Stomach (tissue), 19 donors: ENCODE measurements at places on chromosomes 13 and 19. TPM values are rescaled to one million over a fixed set of nuclear protein-coding genes. Genes with fewer than 3 reads are reported as not detected.

NFIX gene
- total RNA-seq, result 183 TPM

ZNF829 gene
- total RNA-seq, result 0.58 TPM

KLK12 gene
- total RNA-seq, result not detected

ZNF221 gene
- total RNA-seq, result not detected

SYT3 gene
- not detected for total RNA-seq

ANKRD24 gene
- 6.1 TPM for total RNA-seq

PABPC3 gene
- total RNA-seq, result not detected

DNA sequence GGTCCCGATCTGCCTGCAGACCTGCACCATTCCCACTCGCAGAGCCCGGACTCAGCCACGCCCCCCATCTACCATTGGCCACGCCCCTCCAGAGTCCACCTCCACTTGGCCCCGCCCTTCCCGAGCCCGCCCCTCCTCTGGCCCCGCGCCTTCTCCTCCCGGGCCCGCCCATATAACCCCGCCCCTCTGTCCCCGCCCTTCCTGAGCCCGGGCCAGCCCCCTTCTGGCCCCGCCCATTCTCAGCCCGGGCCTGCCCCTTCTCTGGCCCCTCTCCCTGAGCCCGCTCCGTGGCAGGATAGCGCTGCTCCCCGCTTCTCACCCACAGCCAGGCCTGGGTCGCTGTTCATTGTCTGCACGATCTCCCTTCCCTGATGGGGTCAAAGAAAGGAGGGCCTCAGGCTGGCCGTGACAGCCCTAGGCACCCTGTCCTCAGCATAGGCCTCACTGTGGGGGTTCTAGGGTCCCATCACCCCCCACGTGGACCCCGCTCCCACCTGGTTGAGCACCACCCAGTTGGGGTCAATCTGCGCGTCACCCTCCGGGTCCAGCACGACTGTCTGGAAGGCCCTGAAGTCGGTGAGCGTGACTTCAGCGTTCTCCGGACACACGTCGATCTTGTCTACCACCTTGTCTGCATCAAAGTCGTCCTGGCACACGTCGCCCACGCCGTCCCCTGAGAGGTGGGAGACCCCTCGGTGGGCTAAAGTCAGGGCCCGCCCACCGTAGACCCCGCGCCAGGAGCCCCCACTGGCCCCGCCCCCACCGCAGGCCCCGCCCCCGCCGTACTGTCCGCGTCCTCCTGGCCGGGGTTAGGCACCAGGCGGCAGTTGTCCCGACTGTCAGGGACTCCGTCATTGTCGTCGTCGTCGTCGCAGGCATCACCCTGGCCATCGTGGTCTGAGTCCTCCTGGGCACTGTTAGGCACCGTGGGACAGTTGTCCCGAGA, 5.7 kb downstream of the COMP start:
- H3K27ac ChIP-seq, result no peak overlapping the region
- peak; percentile 82 for DNase-seq
- H3K4me1 ChIP-seq, result peaks cover 40% of the 10 kb centered on the region
- peaks cover 30% of the 10 kb centered on the region for H3K27me3 ChIP-seq
- H3K36me3 ChIP-seq, result no peaks in the 10 kb centered on the region

DNA sequence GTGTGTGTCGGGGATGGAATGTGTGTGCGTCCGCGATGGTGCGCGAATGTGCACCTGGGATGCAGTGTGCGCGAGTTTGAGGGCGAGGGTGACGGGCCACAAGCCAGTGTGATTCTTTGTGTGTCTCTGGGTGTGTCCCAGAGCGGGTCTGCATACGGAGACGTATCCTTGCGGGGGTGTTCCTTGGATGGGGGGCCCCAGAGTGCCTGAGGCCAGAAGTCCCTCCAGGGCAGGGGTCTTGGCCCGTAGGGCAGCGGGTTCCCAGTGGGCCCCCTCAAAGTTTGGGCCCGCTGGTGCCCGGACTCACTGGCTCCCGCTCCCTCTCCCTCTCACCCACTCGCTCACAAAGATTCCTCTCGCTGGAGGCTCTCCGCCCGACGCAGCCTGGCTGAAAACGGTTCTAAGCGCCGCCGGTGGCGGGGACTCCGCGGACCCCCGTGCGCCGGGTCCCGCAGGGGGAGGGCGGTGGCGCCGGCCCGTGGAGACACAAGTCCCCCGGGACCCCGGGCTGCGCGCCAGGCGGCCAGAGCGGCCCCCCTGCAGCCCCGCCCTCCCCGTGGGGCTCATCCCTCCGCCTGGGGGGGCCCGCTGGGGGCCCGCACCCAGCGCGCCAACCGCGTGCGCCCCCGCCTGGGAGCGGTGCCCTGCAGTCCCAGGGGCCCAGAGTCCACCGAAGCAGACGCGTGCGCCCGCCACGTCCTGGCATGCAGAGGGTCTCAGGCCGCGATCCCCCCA, 886 bp downstream of the CRLF1 start:
- no peak overlapping the region for H3K27ac ChIP-seq
- no peaks in the 10 kb centered on the region for H3K36me3 ChIP-seq
- H3K27me3 ChIP-seq, result peaks cover 86% of the 10 kb centered on the region
- H3K4me3 ChIP-seq, result peak overlapping the region; percentile 19

- no peaks in the 10 kb centered on the region for H3K36me3 ChIP-seq
- H3K4me1 ChIP-seq, result peaks cover 12% of the 10 kb centered on the region
- H3K4me3 ChIP-seq, result no peak overlapping the region
- peaks cover 11% of the 10 kb centered on the region for H3K27me3 ChIP-seq
- no peak for DNase-seq
Measured at GRCh38 chr13:113802090-113802531, 43.1 kb downstream of the TMEM255B start.

DNA sequence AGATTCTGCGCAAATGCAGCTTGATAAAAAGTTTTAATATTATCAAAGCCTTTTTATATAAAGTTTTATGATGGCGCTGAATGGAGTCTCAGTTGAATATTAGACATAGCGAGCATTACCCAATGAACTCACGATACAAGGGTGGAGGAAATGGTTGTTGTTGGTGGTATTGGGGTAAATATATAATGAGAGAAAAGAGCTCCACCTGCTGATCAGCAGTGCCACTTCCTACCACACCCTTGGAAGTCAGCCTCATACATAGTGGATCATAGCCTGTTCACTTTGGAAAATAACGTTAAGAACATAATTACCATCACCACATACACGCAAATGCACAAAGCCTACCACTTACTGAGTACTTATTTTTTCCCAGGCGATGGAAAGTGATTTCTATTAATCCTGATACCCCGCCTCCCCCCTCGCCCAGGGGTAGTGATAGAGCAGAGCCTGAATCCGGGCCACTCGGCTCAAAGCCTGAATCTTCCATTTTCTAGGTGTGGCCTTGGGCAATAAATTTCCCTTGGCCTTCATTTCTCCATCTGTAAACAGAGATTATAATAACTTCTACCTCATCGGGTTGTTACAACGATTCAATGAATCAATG, 358.3 kb downstream of the KLF5 start:
- DNase-seq, result no peak
- no peak overlapping the region for H3K27ac ChIP-seq
- no peaks in the 10 kb centered on the region for H3K36me3 ChIP-seq

DNA sequence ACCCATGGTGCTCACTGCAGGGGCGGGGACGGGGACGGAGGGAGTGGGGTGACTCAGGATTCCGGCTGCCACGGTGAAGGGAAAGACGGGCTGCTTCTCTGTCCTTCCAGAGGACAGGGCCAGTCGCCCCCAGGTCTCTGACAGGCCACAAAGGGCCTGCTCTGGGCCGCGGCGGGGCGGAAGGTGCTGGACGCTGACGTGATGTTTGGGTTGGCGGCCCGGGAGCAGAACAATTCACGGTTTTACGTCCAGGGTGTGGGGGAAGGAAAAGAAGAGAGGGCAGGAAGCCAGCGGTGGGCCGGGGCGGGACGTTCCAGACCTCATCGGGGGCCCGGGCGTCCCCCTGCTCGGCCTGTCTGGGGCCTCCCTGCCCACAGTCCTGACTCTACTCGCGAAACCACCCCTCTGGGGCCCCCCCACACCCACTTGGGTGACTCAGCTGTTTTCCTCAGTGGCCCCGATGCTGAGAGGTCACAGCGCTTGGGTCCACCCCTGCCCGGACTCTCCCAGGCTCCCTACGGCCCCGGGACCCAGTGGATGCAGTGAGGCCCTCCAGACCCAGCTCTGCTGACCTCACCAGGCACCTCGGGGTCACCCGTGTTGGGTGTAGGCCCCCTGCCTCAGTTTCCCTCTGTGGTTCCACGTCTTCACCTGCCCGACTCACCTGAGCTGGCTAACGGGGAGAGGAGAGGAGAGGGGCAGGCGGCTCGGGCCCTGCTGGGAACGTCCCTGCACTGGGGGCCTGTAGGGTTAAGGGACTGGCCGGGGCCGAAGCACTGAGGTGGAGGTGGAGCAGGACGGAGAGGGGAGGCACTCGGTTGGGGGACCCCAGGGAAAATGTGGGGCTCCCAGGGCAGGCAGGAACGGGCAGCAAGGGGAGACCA, 29.2 kb downstream of the PIP5K1C start:
- peaks cover 17% of the 10 kb centered on the region for H3K36me3 ChIP-seq
- peak overlapping the region; percentile 97 for H3K27ac ChIP-seq
- no peaks in the 10 kb centered on the region for H3K27me3 ChIP-seq
- peak overlapping the region; percentile 29 for H3K4me3 ChIP-seq
- peaks cover 41% of the 10 kb centered on the region for H3K4me1 ChIP-seq

DNA sequence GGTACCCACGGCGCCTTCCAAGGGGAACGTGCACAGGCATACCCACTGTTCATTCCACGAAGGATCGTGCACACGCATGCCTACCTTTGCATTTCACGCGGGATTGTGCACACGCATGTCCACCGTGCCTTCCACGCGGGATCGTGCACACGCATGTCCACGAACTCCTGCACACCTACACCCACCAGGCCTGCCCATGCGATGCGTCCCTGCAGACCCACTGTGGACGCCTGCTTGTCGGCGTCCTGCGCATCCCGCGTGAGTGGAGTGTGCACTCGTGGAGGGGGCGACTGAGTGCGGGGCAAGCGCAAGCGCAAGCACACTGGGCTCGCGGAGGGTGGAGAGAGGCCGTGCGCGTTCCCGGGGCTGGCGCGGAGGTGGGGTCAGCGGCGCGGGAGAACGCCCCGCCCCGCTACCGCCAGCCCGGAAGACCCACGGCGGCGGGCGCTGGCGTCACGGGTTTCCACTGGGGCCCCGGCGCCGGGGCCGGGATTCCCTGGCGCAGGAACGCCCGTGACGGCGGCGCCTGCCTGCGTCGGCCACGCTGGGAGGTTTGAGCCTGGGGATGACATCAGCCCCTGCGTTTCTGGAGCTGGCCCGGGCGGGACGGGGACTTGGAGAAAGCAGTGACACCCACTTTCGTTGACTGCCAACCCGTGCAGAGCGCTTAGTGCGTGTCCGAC, 18.7 kb downstream of the GADD45B start:
- no peaks in the 10 kb centered on the region for H3K27me3 ChIP-seq
- peak overlapping the region; percentile 89 for H3K27ac ChIP-seq
- peak overlapping the region; percentile 57 for H3K4me3 ChIP-seq

DNA sequence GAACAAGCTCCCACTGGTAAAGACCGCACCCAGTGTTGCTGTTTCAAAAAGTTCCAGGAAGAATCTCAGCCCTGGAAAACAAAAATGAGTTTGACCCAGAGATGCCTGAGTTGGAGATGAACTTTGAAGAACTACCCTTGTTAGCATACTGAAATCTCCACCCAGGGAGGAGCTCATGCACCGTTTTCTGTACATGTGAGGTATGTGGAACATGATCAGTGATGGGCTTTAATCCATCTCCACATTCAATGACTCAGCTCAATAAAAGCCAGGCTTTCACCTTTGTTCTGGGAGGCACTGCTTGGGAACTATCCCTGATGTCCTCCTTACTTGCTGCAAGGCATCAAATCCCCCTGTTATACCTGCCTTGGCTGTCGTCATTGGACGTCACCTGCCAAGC, 279.9 kb downstream of the UQCRFS1 start:
- DNase-seq, result no peak
- no peaks in the 10 kb centered on the region for H3K4me1 ChIP-seq
- no peaks in the 10 kb centered on the region for H3K27me3 ChIP-seq
- H3K4me3 ChIP-seq, result no peak overlapping the region
- no peaks in the 10 kb centered on the region for H3K36me3 ChIP-seq

DNA sequence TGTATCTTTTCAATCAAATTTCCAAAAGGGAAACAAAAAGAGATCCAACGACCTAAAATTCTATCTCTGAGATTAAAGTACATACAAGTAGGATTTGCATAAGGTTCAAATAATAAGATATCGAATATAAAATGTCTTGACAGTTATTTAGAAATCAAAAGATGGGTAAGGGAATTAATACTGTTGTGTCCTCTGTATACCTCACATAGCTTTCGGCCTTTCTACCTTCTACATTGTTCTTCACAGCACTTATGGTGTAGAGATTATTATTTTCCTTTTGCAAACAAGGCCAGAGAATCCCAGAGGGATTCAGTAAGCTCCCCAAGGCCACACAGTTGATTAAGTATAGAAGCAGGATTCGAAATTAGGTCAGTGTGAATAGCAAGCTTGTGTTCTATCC, 403.6 kb downstream of the SPRY2 start:
- no peaks in the 10 kb centered on the region for H3K36me3 ChIP-seq
- H3K27me3 ChIP-seq, result no peaks in the 10 kb centered on the region
- no peak for DNase-seq
- H3K27ac ChIP-seq, result peak overlapping the region; percentile 70
- peaks cover 11% of the 10 kb centered on the region for H3K4me1 ChIP-seq
- no peak overlapping the region for H3K4me3 ChIP-seq

- no peak overlapping the region for H3K4me3 ChIP-seq
- H3K36me3 ChIP-seq, result no peaks in the 10 kb centered on the region
- H3K27me3 ChIP-seq, result no peaks in the 10 kb centered on the region
- H3K27ac ChIP-seq, result no peak overlapping the region
Measured at GRCh38 chr13:25291691-25292090, 4.4 kb upstream of the MTMR6 start.

DNA sequence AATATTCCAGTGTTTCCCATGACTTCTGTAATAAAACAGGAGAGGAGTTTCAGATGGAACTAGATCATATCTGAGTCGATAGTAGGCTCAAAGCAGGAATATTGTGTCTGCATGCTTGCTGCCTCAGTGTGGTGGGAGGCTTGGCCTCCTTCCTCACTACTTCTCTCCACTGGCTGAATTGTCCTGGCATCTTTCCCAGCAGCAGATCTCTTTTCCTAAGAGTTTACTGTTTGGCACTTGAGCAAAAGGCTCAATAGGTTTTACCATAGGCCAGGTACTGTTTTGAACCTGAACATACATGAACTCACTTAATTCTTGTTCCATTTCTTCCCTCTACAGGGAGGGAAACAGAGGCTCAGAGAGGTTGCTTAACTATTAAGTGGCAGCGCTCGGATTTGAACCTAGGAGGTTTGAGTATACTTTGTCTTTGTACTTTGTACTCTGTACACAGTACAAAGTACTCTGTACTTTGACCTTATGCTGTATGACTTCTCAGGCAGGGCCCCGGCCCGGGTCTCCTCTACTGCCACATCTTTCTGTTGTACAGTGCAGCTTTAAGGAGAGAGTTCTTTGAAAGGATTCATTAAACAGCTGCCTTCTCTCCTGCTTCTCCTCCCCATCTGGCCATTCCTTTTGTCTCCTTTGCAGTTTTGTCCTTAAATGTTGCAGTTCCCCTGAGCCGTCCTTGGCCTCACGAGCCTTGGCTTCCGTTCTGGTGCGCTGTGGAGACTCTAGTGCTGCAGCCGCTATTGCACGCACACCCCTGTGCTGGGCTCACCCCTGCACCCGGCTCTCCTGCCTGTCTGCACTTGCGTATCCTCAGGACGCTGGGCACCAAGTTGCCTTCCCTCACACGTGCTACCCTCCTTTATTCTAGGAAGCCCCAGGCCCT, 8.1 kb downstream of the B3GLCT start:
- H3K27me3 ChIP-seq, result no peaks in the 10 kb centered on the region
- peak; percentile 65 for DNase-seq
- H3K4me1 ChIP-seq, result peaks cover 36% of the 10 kb centered on the region
- peak overlapping the region; percentile 62 for H3K27ac ChIP-seq
- H3K36me3 ChIP-seq, result no peaks in the 10 kb centered on the region
- no peak overlapping the region for H3K4me3 ChIP-seq

- no peak overlapping the region for H3K4me3 ChIP-seq
- no peaks in the 10 kb centered on the region for H3K27me3 ChIP-seq
- no peak overlapping the region for H3K27ac ChIP-seq
- H3K4me1 ChIP-seq, result no peaks in the 10 kb centered on the region
- no peak for DNase-seq
Measured at GRCh38 chr13:111906306-111906705, 160.6 kb upstream of the SOX1 start.
